Inflammatory macrophage treated with lipopolysaccharide for 4 hours (primary cell): ENCODE measurements at places on chromosomes 6 and 20.

DNA sequence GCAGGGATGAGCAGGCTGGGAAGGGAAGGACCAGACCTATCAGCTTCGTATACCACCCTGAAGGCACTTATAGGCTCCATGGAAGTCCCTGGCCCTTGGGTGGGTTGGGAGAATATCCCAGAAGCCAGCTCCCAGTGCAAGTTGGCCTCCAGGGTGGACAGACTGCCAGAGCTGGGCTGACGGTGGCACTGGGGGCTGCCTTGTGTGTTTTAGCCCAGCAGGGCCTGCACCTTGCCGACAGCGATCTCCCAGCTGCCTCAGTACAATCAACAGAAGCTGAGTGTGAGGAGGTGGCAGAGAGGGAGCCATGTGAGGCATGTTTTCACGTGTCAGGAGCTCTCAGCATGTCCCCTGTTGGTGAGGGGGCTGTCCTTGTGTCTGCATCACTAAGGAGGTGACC, 159.5 kb downstream of the VEGFA start:
- DNase-seq = no peak

- DNase-seq = no peak
Measured at GRCh38 chr6:106082735-106083398, 3.3 kb upstream of the PRDM1 start.

GRCh38 chr20:13425381-13426135, 204.5 kb downstream of the ISM1 start:
- no peak for DNase-seq

DNA sequence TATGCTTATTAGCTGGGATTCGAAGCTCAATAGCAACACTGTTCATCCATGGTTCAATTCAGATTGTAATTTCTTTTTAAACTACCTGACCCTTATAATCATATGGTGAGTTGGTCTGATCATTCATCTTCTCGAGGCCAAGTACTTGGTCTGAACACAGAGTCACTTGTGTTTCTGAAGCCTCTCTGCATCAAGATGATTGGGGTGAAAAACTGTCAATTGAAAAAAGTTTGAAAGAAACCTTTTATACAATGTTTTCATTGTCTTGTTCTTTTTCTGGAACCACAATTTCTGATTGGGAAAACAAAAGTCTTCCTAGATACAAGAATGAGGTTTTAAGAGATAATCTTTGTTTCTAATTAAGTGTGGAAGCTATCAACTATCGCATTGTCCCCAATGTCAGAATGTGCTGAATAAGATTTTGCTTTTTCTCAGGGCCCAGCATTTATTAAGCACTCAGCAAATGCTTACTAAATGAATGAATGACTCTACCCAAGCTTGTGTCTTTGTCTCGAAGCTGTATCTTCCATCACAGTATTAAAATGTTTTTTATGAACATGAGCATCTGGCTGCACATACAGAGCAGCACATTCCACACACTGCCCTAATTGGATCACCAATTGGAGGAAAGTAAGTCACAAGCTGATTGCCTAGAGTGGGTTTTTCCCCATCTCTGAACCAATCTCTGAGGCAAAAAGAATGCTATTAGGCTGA, 45.0 kb upstream of the MOXD1 start:
- DNase-seq = no peak

DNA sequence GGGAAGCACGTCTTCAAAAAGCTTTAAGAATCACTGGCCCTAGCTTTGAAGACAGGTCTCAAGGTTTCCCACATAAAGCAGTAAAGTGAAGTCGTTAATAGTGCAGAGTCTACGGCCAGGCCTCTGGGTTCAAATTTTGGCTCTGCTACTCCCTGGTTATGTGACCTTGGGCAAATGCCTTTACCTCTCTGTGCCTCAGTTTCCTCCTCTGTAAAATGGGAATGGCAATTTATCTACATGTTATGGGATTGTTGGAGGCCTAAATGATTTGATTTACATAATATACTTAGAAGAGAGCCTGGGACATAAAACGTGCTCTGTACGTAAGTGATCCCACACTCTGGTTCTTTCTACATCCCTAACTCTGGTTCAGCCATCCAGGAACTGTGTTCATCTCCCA, 32.1 kb downstream of the CPNE5 start:
- no peak for DNase-seq

DNA sequence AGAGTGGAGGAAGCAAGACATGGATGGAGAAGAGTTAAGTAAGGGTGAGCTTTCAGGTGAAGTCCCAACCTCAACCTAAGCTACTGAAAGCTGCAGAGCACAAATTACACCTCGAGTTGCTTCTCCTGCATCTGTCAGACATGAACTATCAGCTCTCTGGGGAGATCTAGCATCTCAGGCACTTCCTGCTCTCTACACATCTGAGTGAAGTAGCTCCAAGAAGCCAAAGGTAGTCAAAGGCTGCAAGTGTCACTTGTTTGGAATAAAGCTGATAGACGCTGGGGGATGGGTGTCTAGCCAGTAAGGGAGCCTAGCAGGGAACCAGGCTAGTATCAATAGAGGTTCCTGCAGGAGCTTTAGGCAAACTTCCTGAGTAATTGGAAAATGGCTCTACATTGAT, 228.0 kb downstream of the PLCB1 start:
- no peak for DNase-seq

GRCh38 chr6:168660400-168660945, 219.5 kb downstream of the SMOC2 start:
- DNase-seq = no peak

- no peak for DNase-seq
Measured at GRCh38 chr6:46821458-46821881, 28.3 kb downstream of the MEP1A start.

DNA sequence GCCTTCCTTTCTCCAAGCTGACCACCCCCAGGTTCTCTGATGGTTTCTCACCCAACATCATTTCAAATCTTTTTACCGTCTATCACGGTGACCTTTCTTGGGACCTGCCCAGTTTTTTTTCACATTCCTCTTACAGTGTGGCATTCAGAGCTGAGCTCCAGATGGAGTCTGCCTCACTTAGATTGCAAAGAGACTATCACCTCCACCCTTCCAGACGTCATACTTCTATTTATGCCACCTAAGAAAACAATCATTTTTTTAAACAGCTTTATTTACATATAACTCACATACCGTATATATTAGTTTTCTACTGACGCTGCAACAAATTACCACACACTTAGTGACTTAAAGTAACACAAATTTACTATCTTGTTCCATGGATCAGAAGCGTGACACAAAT, 32.3 kb upstream of the CTNNBL1 start:
- DNase-seq = no peak

DNA sequence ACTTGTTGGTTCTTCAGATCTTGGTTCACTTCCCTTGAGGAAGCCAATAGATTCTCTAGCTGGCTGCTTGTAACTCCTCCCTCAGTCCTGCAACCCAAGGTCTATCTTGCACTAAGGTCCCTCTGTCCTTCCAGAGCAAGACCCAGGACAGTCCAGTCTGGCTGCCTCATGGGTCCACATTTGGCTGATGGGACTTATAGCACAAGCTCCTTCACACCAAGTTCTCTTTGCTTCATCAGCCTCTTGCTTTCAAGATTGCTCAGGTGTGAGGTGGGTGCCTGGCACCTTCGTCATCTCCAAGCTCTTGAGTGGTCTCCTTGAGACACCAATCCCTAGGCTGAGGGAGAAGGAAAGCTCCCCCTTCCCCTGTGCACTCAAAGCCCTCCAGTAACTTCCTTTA, 28.3 kb downstream of the NSFL1C start:
- no peak for DNase-seq

DNA sequence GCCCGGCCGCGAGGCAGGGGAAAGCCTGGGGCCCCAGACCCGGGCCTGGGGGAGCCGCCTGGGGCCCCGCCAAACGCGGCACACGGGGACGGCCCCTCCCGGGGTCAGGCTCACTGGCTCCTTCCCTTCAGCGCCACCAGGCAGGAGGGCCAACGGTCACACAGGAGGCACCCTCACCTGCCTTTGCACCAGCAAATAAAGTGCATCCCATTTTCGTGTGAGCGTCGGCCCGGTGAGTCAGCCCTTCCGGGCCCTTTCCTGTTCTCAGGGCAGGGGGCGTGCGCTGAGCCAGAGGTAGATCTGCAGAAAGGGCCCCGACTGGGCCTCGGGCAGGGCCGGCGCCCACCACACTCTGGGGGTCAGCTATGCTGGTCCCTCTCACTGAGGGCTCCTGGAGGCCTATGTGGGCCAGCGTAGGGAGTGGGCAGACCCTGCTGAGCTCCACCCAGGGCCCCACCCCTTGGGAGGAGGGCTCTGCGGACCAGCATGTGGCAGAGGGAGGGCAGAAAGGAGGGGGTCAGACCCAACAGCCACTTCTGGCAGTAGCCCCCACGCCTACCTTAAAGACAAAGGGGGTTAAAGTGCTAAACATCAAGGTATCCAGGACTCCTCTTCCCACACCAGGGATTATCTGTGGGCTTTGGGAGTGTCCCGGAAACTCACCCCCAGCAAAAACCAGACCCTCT, 931 bp upstream of the UCKL1 start:
- DNase-seq = no peak

- no peak for DNase-seq
Measured at GRCh38 chr6:108959972-108960582, 111.9 kb downstream of the ARMC2 start.

DNA sequence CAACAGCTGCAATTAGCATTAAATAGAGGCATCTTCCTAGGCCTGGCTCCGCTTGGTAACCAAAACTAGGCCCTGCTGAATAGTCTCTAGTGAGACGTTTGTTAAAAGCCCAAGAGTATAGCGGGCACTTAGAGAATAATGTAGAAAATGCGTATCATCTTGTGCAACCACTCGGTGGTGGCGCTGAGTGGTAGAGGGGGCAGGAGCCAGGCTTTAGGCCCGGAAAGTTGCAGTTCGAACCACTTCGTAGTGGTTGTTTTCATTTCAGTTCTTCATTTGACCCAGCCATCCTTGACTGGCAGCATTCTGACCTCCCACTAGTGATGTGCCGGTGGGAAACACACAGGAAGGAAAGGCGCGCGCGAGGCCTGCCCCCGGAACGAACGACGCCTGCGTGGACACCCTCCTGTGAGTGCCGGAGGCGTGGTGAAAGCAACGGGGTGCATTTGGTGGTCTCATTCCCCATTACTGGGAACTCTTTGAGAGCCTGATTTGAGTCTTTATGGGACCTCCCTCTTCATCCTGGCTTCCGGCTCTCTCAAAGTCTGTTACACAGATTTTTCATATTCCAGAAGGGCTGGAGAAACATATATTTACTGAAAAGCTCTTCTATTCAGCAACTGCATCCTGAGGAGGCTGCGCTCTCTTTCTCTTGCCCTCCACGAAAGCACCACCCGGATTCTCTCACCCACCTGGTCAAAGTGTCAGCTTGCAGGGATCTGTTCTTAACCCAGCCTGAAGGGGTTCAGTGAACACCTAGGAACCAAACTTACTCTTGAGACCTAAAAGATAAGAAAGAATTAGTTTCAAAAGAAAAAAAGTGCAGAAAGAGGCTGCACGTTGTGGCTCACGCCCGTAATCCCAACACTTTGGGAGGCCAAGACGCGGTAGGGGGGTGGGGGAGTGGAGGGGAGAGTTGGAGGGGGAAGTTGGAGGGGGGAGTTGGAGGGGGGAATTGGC, 18.2 kb downstream of the GPX5 start:
- DNase-seq = no peak

GRCh38 chr6:21986703-21987102, 310.1 kb downstream of the PRL start:
- no peak for DNase-seq

GRCh38 chr20:62685781-62686555, 22.7 kb upstream of the NTSR1 start:
- DNase-seq = peak; percentile 88

DNA sequence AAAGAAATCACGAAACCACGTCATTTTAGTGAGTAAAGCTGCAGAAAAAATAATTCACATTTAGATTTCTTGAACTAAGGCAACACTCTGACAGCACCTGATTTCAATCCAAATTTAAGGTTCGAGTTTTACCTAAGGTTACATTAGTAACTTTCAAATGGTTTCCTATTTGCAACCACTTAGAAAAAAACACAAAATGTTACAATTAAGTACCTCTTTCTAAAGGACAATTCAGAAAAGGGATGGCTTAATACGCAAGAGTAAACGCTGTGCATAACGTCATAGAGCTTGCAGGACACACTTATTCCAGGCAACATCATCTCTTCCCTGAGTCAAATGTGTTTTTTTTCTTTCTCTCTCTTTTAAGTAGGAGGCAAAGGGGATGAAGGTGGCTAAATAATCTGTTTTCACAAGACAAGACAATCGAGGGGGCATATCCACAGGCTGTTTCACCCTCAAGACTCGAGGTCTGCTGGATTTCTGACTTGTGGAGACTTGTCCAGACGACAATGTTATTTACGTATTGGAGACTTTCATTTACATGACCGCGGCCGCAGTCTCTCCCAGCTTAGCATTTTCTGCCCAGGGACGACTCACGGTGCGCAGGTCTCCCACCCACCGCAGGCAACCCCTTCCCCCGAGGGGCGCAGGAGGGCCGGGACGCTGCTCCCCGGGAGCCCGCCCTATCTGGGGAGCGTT, 86.0 kb downstream of the SESN1 start:
- peak; percentile 60 for DNase-seq

DNA sequence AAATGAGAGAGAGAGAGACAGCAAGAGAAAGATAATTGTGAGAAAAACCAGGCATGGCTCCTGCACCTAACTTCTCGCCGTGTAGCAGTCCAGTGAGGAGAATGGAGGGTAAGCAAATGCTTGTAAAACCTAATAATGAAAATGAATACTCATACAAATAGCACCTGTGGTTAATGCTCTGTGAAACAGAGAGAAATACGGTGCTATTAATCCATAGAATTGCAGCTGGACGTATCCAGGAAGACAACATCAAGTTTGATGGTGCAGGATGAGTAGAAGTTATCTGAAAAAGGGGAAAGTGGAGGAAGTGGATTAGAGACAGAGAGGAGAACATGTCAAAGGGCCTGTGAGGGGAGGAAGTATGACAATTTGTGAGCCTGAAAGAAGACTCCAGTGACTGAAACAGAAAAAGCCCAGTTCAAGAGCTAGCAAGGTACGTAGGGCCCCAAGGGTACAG, 89.4 kb upstream of the PAK5 start:
- DNase-seq = no peak

GRCh38 chr20:34622821-34623451, 54.0 kb downstream of the PIGU start:
- peak; percentile 76 for DNase-seq

- DNase-seq = no peak
Measured at GRCh38 chr20:48668451-48668946, 159.3 kb downstream of the PREX1 start.

DNA sequence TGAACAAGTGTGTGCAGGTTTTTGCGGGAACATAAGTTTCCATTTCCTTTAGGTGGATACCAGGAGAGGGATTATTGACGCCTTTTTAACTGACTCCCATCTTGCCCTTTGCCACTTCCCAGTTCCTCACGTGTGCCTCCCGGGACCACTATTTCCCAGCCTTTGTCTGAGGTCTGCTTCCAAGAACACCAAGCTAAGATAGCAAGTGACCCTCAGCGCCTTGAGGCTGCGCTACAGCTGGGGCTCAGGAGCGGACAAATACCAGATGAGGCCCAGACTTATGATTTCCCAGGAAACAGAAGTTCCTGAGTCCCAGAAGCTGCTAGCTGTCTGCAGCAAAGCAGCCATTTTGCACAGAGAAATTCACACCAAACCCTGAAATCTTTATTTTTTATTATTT, 216.7 kb downstream of the SYNDIG1 start:
- DNase-seq = no peak
